Stimulated activated CD4-positive, alpha-beta T cell treated with anti-CD3 and anti-CD28 coated beads, Interleukin-15, amount 100 ng/mL, for 24 hours (primary cell): ENCODE measurements at places on chromosomes 12 and 14.

DNA sequence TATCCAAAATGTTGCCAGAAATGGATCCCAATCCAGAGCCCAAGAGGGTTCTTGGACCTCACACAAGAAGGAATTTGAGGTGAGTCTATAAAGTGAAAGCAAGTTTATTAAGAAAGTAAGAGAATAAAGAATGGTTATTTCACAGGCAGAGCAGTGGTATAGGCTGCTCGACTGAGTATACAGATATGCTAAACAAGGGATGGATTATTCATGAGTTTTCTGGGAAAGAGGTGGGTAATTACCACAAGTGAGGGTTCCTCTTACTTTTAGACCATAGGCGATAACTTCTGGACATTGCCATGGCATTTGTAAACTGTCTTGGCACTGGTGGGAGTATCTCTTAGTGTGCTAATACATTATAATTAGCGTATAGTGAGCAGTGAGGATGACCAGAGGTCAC is 73.6 kb downstream of the ETNK1 start:
- no peak for DNase-seq

DNA sequence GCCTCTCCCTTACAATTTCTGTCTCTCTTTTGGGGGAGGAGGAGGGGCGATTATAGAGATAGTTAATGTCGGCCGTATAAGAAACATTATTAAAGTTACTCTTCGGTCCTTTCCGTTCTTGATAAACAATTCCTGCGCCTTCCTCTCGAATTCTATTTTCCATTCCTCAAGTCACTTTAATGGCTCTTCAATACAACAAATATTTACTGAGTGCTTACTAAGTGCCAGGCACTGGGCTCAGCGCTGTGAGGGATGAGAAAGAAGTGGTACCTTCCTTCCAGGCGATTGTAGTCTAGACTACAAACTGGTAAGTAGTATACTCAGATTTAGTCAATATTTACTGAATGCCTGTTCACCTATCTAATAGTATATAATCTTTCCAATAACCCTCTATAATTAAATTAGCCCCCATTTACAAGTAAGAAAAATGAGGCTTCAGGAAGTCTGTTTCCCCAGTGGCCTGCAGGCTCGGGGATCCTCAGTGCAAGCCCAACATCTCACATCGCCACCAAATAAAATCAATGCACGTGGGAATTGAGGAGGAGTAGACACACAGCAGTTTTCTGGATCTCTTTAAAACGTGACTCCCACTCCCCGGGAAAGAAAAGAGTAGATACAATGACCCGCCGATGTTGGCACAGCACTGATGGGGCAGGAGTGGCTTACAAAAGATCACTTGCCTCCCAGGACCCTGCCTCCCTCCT is 589 bp upstream of the ZNF219 start:
- no peak for DNase-seq

GRCh38 chr12:11897923-11898322 is 172.8 kb upstream of the BCL2L14 start:
- DNase-seq = no peak

DNA sequence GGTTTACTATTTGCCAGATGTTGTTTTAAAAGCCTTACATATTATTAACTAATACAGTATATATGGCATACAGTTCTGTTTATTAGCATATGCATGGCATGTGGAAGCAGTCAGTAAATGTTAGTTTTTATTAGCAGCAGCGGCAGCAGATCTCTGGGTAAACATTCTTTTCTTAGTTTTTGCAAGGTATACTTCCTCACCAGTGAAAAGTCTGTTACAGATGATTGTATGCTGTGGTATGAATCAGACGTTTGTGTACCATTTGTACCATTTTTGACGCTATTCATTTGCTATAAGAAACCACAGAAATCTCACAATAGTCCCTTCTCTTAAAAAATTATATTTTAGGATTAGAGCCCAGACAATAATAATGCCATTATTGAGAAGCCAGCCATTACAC is 17.8 kb downstream of the STK38L start:
- no peak for DNase-seq

DNA sequence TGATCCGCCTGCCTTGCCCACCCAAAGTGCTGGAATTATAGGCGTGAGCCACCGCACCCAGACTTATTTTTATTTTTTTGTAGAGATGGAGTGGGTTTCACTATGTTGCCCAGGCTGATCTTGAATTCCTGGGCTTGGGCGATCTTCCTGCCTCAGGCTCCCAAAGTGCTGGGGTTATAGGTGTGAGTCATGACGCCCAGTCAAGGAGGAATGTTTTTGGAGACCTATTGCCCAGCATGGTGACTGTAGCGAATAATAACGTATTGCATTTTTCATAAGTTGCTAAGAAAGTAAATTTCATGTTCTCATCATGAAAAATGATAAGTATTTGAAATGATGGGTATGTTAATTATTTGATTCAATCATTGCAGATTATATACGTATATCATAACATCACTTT is 46.5 kb downstream of the TEAD4 start:
- no peak for DNase-seq

- no peak for DNase-seq
Measured at GRCh38 chr12:597926-598568, 65.2 kb downstream of the NINJ2 start.

- no peak for DNase-seq
Measured at GRCh38 chr12:122870867-122871664, 24.9 kb downstream of the VPS37B start.

DNA sequence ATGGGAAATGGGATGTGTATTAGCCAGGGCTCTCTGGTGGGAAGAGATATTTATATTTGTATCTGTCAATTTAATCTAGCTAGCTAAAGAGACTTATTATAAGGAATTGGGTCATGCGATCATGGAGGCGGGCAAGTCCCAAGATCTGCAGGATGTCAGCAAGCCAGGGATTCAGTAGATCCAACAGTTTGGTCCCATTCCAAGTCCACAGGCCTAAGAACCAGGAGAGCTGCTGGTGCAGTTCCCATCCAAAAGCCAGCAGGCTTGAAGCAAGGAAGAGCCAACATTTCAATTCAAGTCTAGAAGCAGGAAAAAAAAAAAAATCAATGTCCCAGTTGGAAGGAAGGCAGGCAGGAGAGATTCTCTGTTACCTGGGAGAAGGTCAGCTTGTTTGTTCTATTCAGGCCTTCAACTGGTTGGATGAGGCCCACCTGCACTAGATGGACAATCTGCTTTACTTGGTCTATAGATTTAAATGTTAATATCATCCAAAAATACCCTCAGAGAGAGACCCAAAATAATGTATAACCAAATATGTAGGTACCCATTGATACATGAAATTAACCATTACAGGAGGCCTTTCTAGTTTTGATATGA is 60.7 kb upstream of the BCAT1 start:
- DNase-seq = no peak

- DNase-seq = no peak
Measured at GRCh38 chr12:27000961-27001360, 13.2 kb downstream of the TM7SF3 start.

DNA sequence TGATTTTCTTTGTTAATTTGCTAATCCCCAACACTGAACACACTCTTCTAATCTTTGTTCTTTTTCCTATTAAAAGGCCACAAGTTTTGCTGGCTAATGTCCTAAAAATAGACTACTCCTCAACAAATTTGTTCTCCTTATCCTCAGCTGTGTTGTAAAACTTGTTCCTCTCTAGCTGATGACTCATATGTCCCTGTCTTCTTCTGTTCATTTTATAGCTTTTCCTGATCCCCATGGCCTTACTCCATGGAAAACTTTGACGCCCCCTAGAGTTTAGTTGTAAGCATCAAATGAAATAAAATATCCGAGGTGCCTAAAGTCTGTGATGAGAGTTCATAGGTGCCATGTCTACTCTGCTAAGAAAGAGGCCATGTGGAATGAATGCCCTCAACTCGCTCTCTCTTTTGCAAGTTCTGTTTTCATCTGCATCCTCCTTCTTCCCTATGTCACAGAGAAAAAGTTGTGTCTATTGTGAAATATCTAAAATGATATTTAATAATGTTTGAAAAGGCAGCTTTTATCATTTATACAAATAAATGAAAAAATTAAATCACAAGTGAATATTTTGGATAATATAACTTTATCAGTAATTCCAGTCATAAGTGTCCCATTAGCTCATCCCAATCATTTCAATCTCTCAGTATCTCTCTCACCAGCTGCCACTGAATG is 237.9 kb downstream of the IPO8 start:
- no peak for DNase-seq

- no peak for DNase-seq
Measured at GRCh38 chr12:5391653-5392052, 40.3 kb upstream of the NTF3 start.

- peak; percentile 24 for DNase-seq
Measured at GRCh38 chr12:3727877-3728632, 24.9 kb downstream of the CRACR2A start.

- no peak for DNase-seq
Measured at GRCh38 chr12:29133181-29133580, 15.9 kb upstream of the FAR2 start.

- DNase-seq = no peak
Measured at GRCh38 chr12:14272956-14273912, 92.2 kb upstream of the ATF7IP start.

DNA sequence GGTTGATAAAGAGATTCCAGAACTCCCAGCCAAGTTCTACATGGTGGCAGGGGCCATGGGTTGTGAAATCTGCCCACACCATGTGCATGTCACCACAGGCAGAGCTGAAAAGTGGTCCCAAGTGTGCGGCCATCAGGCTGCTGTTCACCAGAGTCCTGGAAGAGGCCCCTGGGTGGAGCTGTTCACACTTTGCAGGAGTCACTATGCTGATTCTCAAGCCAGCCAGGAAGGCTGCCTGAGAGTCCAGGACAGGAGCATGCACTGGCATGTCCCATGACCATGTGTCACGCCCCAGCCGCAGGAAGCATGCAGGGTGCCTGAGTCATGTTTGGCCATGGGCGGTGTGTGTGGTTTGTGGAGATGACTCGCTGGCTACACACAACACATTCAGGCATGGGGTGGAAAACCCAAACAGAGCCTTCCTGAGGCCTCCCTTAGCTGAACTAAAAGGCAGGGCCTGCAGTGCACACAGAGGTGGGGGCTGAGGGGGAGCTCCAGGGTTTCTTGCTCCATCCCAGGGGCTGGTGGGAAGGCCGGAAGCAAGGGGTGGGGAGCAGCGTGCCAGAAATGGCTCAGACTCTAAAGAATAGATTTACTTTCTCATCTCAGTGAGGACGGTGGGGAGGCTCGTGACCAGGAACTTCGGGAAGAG is 19.4 kb downstream of the ABCB9 start:
- DNase-seq = peak; percentile 92

GRCh38 chr14:55607386-55607785 is 27.4 kb downstream of the KTN1 start:
- DNase-seq = no peak

DNA sequence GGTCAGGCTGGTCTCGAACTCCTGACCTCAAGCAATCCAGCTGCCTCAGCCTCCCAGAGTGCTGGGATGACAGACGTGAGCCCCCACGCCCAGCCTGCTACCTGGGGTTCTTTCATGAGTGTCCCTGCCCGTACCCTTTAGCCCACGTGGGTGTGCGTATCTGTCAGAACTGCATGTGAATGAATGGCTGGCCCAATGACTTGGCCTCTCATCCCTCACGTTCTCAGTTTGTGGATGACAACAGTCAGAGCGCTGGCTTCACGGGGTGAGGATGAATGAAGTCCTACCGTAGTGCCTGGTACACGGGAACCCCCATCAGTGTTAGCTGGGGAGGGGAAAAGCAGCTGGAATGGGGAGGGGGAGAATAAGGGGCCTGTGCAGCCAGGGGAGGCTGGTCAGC is 16.1 kb upstream of the ZDHHC22 start:
- DNase-seq = no peak

DNA sequence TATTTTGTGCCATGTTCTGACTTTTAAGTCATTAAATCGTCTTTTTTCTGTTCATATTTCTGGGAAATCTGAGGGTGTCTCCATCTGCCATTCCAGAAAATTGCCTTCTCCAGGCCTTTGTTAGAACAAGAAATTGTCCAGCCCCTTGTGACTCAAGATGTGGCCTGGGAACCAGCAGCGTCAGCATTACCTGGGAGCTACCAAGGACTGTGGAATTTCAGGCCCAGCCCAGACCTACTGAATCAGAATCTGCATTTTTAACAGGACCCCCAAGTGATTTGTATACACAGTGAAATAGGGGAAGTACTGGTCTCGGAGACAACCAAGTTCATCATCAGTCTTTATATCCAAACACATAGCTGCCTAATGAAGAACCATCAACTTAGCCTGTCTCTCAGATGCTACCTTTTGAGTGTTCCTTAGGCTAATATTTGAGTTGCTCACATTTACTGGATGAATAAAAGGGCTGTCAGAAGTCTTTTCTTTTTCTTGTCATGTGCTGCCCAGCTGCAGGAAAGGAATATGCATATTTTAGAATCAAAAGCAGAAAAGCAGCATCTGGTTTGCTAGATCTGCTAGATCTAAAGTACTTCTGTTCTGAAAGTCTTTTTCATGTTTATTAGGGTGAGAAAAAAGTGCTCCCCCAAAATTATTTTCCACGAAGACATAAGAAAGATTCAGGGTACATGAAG is 21.2 kb downstream of the GPHB5 start:
- DNase-seq = no peak

- DNase-seq = no peak
Measured at GRCh38 chr12:46457958-46458357, 85.4 kb upstream of the SLC38A2 start.

GRCh38 chr12:44626883-44627282 is 249.2 kb downstream of the NELL2 start:
- DNase-seq = no peak

- DNase-seq = peak; percentile 6
Measured at GRCh38 chr14:77965919-77966435, 166.1 kb downstream of the ADCK1 start.

GRCh38 chr14:71711619-71712018 is 220.6 kb upstream of the RGS6 start:
- no peak for DNase-seq

GRCh38 chr14:36477266-36477665 is 42.8 kb downstream of the NKX2-1 start:
- peak; percentile 4 for DNase-seq

DNA sequence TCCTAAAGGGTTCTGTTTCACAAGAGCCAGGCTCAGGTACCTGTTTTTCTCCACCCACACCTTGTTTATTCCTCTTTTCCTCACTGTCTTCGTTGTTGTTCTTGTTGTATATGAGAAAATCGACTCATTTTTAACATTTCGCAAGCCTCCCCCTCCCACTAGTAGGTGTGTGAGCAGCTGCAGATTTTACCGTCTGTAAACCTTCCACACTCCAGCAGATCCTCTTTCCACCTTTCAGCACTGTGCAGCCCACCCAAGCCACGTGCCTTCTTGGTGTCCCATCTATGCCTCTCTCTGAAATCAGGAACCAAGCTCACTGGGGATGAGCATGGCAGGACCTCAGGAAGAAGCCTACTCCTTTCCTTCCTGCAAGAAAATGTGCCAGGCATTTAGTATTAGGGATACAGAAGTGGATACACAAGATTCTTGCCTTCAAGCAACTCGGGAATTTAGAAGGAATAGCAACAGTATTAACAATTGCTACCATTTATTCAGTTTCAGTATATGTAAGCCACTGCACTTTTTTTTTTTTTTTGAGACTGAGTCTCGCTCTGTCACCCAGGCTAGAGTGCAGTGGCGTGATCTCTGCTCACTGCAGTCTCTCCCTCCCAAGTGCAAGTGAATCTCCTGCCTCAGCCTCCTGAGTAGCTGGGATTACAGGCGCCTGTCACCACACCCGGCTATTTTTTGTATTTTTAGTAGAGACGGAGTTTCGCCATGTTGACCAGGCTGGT is 113.6 kb downstream of the CHST11 start:
- DNase-seq = no peak

GRCh38 chr12:56980268-56980667 is 22.9 kb upstream of the RDH16 start:
- no peak for DNase-seq
